ELR (cell line): ENCODE measurements at places on chromosomes 1 and 21.

GRCh38 chr1:17094664-17095063 is 24.6 kb downstream of the PADI2 start:
- peak; percentile 20 for DNase-seq

DNA sequence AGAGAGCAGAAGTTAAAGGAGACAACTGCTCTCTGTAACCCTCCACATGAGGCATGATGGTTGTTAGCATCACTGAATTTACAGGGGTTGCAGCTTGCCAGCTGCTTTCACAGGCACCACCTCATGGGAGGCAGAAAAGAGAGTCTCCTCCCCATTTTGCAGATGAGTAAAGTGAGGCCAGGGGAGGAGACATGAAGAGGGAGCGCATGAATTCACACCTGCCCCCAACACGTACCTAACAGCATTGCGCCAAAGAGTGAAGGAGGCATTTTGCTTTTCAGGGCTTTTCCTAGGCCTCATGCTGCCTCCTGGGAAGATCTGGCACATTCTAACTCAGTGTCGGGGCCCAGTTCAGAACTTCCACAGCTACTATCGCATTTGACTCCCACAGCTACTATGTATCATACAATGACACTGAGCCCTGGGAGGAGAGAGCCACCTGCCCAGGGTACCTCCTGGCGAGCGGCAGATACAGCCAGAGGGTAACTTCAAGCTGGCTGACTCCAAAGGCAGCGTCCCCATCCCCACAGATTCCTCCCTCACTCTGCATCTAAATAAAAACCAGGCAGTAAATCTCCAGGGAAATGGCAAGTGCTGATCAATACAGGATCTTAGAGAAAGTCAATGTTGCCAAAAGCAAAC is 34.0 kb downstream of the GLIS1 start:
- no peak for DNase-seq

- DNase-seq: peak; percentile 59
Observed at GRCh38 chr1:42177541-42177981, 13.0 kb upstream of the GUCA2A start.

- DNase-seq: peak; percentile 90
Observed at GRCh38 chr1:93081716-93082115, 2.6 kb downstream of the MTF2 start.

GRCh38 chr1:84731519-84731918 is 41.3 kb upstream of the SSX2IP start:
- DNase-seq: no peak

DNA sequence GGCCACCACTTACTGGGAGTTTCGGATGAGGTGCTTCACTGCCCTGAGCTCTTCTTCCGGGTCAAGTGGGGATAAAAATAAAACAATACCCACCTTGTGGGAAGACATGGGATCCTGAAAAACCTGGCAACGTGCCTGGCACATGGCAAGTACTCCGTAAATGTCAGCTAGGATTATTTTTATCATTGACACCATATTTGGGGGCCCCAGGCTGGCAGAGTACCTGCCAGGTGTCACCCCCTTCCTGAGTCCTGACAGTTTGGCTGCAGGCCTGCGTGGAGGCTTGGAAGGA is 9.2 kb upstream of the EPHA2 start:
- DNase-seq: no peak

DNA sequence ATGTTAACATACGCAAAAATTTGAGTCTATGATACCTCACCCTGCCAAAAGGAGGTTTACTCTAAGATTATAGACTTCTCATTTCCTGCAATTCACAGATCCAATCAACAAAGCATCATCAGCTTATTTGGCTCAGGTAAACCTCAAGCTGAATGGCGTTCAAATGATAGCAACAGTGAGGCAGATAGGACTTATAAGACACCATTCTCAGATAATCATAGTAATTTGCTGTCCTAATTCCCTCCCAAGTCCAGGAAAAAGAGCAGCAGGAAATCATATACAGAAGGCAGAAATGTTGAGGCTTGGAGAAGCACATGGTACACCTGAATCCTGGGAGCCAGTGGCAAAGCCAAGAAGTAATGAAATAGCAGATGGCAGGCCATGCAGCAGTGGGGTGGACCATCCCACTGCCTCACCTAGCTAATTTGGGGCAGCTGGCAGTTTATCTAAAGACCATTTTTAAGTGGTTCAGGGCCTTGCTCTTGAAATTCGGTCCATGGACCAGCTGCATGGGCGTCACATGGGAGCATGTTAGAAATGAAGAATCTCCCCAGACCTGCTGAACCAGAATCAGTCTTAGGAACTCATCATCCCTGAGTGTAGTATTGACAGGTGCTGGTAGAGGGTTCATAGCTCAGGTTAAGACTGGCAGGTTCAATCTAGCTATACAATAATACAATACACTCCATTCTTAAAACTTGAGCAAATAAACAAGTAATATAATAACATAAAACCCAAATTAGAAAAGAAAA is 57.7 kb downstream of the ASTN1 start:
- DNase-seq: no peak

DNA sequence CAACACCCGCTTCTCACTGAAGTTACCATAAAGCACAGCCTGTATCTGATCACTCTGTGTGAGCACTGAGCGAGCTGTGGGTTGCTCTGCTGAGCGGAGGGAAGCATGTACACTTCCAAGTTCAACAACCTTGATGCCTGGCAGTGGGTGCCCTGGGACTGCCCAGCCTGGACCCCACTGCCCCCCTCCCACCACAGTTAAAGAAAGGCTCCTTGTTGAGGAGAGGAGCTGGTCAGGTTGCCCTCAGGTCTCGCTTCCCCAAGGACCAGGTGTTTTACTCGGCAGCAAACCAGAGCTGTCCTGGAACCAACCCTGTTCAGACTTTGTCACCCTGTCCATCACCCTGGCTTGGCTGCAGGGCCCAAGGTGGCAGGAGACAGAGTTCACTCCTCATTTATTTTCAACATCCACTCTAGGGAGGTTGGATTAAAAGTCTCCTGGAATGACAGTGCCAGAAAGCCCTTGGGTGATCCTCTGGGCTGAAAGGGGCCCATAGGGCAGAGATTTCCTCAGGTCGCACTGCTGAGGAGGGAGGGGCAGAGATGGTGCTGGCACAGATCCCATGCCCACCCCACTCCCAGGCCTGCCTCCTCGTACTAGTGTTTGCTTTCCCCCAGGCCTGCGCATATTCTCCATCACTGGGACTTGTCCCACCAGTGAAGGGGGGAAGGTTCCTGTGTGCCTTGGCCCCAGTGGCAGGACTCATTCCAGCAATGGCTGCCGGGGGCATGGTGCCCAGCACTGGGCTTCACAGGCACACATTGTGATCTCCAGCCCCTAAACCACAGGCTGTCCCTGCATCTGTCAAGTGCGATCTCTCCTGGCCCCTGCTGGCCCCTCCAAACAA is 101.7 kb downstream of the TRABD2B start:
- DNase-seq: no peak

DNA sequence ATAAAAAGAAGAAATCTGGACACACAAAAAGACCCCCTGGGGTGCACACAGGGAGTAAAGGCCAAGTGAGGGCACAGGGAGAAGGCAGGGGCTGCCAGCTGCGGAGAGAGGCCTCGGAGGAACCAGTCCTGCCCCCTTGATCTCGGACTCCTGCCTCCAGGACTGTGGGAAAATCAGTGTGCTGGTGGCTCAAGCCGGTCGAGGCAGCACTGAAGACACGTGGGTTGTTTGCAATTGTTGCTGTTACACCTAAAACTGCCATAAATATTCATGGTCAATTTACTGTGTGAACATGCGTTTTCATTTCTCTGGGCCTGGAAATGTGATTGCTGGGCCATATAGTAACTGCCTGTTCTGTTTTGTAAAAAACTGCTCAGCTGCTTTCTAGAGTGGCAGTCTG is 18.5 kb downstream of the IBA57 start:
- DNase-seq: no peak
